Cardiac ventricle fibroblast (primary cell): ENCODE measurements at places on chromosomes 11 and 22. TPM values are rescaled to one million over a fixed set of nuclear protein-coding genes. Genes with fewer than 3 reads are reported as not detected.

The TEX54 gene
- total RNA-seq, result not detected in 2 replicates

The LMO2 gene
- 1.4 and 2.4 TPM in 2 replicates for total RNA-seq

The MRGPRX3 gene
- total RNA-seq, result not detected in 2 replicates

The CARD18 gene
- total RNA-seq, result not detected in 2 replicates

The DCUN1D5 gene
- total RNA-seq, result 61.4 and 94.2 TPM in 2 replicates

The ASCC2 gene
- 29.8 and 34.7 TPM in 2 replicates for total RNA-seq

The SLC36A4 gene
- total RNA-seq, result 8.6 and 11.1 TPM in 2 replicates
